ENCODE measurements at places on chromosomes 7 and 10.

DNA sequence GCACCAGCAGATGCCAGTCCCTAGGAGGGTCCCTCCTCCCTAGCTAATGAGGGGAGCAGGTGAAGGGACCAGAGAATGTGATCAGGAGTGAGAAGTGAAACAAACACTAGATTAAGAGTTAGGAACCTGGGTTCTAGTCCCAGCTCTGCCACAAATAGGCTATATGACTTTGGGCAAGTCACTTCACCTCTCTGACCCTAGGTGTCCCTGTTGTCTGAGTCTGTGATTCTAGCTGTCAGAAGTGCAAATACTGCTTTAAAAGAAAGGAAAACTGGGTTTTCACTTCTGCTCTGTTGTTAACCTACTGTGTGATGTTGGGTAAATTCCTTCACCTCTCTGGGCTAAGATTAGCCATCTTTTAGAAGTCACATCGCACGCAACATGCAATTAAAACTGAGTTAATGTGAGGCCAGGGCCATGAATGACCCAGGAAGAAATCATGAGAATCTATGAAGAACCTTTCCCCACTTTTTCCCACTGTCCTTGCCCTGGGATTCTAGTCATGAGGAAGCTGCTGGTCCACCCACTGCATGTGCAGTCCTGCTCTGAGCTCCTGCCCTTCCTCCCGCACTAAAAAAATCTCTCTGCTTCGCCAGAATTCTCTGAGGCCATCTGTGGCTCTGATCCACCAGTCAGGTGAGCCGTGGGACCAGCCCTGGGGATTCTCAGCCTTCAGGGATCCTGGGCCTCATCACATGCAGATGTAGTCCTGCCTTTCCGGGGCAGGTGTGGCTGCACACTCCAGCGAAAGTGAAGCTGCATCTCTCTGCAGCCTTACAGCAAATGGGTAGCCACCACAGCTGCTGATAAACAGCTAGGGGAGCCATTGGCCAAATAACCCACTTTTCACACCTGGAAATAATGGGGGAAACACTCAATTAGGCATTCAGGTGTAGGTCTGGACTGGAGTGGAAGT is 181.7 kb downstream of the PLXNA4 start:
- DNase-seq, result no peak

GRCh38 chr10:124214610-124215375 is 121.4 kb upstream of the CHST15 start:
- no peak for DNase-seq

DNA sequence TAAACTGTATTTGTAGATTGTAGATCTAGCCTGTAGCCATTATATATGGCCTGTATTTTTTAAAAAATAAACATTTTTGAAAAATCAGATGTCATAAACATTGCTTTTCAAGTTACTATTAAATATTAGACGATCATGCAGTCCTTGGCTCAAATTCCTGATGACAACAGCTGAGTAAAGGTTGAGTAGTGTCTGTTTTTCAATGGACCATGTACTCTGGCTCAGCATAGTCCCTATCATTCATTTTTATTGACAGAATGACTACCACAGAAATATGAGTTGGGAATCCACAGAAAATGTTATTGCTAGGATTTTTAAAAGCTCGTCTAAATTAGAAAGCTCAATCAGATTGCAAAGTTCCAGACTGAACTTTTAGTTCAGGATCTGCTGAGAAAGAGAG is 145.4 kb downstream of the SORCS1 start:
- DNase-seq, result no peak

- no peak for DNase-seq
Measured at GRCh38 chr7:52877240-52877639, 158.2 kb upstream of the POM121L12 start.

GRCh38 chr10:109824206-109824605 is 99.1 kb downstream of the XPNPEP1 start:
- DNase-seq, result no peak

DNA sequence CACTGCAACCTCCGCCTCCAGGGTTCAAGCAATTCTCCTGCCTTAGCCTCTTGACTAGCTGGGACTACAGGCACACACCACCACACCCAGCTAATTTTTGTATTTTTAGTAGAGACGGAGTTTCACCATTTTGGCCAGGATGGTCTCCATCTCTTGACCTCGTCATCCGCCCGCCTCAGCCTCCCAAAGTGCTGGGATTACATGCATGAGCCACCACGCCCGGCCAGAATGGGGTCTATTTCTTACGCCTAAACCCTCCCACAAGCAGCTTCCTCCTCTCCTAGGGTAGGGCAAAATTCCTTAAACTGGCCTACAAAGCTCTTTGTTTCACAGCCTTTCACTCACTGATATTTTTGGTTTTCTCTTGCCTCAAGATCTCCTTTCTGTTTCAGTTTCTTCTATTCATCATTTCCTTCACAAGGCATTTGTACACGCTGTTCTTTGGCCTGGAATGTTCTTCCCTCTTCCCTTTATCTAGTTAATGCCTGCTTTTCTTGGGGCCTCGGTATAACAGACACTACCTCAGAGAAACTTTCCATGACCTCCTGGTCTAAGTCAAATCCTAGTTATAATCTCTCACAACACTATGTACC is 6.7 kb downstream of the CPEB3 start:
- no peak for DNase-seq
